ENCODE measurements at places on chromosomes 11 and 22. TPM values are rescaled to one million over a fixed set of nuclear protein-coding genes. Genes with fewer than 3 reads are reported as not detected.

The PPP6R3 gene
- total RNA-seq = 123 TPM

The C11orf87 gene
- total RNA-seq = not detected

The CDKN1C gene
- total RNA-seq = 0.85 TPM

The WNT7B gene
- not detected for total RNA-seq

The TEX12 gene
- total RNA-seq = 0.26 TPM

The CASP5 gene
- not detected for total RNA-seq

The ZNF408 gene
- 12.9 TPM for total RNA-seq

DNA sequence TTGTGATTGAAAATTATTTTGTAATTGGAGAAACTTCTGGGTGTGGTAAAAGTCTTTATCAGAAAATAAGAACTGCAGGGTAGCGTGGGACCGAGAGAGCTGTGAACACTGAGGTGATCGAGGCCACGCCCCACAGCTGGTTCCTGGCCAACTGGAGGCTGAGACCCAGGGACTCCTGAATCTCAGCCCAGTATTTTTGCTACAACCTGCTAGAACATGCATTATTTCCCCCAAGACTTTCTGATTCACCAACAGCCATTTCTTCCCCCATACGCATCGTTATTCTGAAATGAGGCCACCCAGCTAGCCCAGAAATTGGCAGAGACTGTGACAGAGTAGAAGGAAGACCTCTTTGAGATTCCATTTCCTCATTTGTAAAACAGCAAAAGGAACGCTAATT, 3.4 kb upstream of the FGF19 start:
- no peak for DNase-seq

DNA sequence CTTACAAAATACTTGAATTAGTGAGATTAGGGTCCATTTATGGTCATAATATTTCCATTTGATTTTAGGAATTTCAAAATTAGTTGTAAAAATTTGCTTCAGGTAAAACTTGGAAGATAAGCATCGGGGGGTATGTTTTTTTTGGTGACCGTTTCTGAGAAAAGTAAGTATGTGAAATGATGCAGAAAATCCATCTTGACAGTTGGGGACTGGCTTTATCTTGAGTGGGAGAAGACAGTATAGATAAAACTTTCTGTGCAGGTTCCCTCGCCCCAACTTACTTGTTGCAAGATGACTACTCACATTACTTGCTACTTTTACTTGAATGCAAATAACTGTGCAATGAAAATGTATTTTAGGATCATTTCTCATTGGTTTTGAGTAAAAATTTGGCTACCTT, 49.5 kb downstream of the DNAJC24 start:
- no peak for DNase-seq

DNA sequence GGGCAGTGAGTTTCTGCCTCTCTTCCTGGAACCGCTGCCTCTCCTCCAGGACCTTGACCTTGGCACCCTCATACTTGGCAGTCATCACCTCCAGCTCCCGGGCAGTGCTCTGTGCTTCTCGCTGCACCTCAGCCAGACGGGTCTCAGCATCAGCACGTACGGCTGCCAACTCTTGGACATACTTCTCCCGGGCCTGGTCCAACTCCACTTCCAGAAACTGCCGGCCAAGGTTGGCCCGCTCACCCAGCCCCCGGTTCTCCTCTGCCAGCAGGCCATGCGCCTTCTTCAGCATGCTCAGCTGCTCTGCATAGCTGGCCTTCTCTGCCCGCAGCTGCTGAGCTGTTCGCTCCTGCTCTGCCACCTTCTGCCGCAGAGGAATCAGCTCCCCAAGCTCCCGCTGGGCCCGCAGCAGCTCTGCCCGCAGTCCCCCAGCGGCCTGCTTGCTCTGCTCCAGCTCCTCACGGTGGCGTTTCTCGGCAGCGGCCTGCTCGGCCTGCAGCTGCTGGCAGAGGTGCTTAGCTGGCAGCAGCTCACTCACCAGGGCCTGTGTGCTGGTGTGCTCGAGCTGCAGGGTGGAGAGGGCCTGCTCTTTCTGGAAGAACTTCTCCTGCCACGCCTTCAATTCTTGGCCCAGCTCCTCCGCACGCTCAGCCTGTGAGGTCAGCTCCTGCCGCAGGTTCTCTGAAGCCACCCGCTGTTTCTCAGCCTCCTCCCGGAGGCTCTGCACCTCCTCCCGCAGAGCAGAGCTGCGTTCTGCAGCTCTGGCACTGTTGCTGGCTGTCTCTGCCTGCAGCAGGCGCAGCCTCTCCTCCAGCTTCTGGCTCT, 14.4 kb downstream of the IL18BP start:
- DNase-seq = no peak

GRCh38 chr11:120854988-120855387, 168.9 kb upstream of the TBCEL start:
- no peak for DNase-seq

DNA sequence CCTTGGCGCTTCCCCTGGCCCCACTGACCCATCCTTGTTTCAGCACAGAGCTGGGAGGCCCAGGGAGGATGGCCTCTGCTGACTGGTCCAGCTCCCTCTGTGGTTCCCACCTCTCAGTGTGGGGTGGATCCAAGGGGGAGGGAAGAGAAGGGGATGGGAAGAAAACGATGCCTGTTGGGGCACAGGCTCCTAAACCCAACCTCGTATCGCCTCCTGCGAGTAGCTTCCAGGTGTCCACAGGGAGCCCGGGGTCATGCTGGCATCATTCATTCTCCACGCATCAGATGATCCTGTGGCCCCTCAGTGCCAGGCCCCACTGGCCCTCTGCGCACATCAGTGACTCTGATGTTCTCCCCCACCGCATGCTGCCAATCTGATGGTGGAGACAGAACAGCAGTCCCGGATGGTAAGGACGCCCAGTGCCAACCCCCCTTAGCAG, 5.1 kb downstream of the MYEOV start:
- DNase-seq = no peak

GRCh38 chr11:83035070-83035854, 36.4 kb downstream of the RAB30 start:
- DNase-seq = no peak

DNA sequence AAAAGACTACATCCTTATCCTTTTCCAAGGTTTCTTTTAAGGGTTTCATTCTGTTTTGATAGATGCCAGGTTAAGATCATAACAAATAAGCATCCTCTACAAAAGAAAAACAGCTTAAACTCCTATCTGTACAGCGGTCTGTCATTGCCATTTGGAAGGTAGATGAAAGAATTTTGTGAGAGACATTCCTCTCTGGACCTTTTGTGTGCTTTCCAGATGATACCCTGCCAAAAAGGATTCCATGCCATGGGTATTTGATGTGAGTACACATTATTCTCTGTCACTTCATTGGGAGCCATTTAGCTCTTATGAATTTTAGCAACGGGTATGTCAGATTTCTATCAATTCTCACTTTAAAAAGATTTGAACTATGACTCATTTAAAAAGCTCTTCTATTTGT, 153.7 kb downstream of the GRIA4 start:
- DNase-seq = no peak

- no peak for DNase-seq
These were observed 515.3 kb downstream of the JRKL start for GRCh38 chr11:96905143-96905542.

- DNase-seq = no peak
These were observed 870.6 kb upstream of the LRRC4C start for GRCh38 chr11:42329929-42330565.

GRCh38 chr22:17789379-17790200, 15.3 kb upstream of the BID start:
- no peak for DNase-seq

- no peak for DNase-seq
These were observed 159.6 kb upstream of the CADM1 start for GRCh38 chr11:115663790-115664189.

- DNase-seq = no peak
These were observed 155.7 kb downstream of the TBC1D22A start for GRCh38 chr22:46918197-46918596.

GRCh38 chr22:24512043-24512442, 16.9 kb downstream of the UPB1 start:
- no peak for DNase-seq

GRCh38 chr22:38871360-38872171, 450 bp downstream of the CBX6 start:
- DNase-seq = peak; percentile 39

GRCh38 chr11:76269661-76270261, 63.5 kb upstream of the WNT11 start:
- DNase-seq = no peak

GRCh38 chr11:92300876-92301275, 76.3 kb downstream of the FAT3 start:
- no peak for DNase-seq

DNA sequence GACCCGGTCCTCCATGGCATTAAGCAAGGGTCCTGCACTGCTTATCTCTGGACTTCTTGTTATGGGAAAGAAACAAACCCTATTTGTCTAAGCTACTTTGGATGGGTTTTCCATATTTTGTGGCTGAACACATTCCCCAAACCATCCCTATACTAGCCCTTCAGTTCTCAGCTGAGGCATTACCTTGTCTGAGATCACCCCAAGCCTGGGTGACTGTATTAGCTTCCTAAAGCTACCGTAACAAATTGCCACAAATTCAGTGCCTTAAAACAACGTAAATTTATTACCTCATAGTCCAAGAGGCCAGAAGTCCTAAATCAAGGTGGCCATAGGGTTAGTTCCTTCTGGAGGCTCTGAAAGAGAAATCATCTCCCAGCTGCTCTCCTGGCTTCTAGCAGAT, 43.1 kb upstream of the CEP295 start:
- DNase-seq = no peak
